8988T (cell line): ENCODE measurements at places on chromosomes 16 and 17.

DNA sequence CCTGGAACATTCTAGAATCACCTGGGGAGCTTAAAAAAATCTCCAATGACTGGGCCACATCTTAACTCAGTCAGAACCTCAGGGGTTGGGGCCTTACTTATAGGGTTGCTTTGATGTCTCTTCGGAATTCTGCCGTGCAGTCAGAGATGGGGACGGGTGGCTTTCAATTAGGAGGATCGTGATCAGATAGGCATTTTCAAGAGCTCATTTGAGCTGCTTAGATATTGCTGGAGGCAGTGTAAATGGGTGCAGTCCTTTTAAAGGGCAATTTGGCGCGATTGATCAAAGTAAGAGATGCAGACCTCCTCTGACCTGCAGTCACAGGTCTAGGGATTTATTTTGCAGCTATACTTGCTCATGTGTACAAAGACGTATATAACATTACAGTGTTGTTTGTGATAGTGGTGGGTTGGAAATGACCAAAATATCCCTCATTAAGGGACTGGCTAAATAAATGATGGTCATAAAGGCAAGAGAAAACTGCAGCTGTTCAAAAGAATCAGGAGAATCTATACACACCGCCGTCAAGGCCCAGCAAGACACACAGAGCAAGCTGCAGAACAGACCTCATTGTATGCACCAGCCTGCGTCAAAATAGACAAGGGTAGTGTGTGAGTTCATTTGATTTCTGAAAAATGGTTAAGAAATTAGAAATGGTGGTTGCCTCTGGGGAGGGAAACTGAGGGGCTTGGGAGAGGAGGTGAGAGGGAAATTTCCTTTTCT, 6.3 kb upstream of the KCNG4 start:
- no peak for DNase-seq

DNA sequence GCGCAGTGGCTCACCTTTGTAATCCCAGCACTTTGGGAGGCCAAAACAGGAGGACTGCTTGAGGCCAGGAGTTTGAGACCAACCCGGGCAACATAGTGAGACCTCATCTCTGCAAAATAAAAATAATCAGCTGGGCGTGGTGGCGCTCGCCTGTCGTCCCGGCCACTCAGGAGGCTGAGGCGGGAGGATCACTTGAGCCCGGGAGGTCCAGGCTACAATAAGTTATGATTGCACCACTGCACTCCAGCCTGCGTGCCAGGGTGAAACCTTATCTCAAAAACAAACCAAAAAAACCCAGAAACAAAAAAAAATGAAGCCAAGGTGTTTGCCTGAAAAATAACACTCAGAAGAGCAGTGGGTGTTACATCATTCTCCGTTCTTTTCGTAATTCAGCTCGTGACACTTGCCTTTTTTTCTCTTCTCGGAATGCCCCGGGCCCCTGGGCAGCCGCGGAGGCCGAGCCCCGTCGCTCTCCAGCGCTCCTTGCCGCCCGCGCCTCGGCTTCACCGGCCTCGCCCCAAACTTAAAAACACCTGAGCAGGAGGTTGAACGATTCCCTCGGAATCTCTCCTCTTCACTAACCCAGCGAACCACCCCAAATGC, 17.0 kb downstream of the PRCD start:
- no peak for DNase-seq

- DNase-seq: peak; percentile 85
Measured at GRCh38 chr16:1772908-1773702, at the start of gene MRPS34. Gene MRPS34, minus strand, starts transcription at chr16:1773134. Its CDS starts 15 bp downstream, at chr16:1773119.

- DNase-seq: no peak
Measured at GRCh38 chr17:17774009-17774881, 62.5 kb downstream of the SREBF1 start.

GRCh38 chr17:76872221-76872873, 4.1 kb downstream of the MGAT5B start:
- peak; percentile 91 for DNase-seq
